Activated CD4-positive, alpha-beta T cell treated with anti-CD3 and anti-CD28 coated beads, Interleukin-2, amount 50 U/mL, for 1 hour (primary cell): ENCODE measurements at places on chromosomes 1 and 21.

GRCh38 chr1:8516793-8517556 is 199.1 kb downstream of the SLC45A1 start:
- no peak for DNase-seq

DNA sequence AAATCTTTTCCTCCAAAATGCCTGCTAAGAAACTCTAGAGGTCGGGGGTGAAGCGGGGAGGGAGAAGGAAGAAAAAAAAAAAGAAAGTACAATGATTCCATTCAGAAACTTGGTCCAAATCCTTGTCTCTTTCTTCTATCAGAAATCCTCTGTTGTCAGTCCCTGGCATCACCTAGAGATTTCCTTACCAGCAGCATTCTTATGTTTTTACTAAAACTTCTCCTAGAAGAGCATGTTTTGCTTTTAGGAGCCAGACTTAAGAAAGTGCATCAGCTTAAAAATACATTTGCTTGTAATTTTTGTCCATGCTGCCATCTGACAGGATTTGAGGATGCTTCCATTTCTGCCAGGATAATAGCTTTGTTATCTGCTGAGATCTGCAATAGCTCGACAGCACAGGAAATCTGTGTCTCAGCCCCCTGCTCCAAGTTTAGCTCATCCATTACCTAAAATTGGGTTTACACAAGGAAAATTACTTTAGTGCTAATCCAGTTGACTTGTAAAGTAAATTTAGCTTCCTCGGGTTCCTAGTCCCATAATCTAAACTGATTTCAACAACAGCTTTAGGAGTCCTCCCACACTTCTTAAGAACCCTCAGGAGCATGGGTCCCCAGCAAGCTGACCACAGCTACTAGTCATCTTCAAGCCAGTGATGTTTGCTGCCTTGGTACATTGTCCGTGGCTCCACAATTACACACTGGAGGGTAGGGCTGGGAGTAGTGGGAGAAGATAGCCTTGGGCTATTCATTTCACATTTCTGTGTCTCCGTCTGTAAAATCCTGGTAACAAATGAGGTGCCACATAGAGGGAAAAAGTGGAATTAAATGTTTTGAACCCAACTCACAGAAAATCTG is 92.3 kb upstream of the UBE2U start:
- DNase-seq, result no peak

DNA sequence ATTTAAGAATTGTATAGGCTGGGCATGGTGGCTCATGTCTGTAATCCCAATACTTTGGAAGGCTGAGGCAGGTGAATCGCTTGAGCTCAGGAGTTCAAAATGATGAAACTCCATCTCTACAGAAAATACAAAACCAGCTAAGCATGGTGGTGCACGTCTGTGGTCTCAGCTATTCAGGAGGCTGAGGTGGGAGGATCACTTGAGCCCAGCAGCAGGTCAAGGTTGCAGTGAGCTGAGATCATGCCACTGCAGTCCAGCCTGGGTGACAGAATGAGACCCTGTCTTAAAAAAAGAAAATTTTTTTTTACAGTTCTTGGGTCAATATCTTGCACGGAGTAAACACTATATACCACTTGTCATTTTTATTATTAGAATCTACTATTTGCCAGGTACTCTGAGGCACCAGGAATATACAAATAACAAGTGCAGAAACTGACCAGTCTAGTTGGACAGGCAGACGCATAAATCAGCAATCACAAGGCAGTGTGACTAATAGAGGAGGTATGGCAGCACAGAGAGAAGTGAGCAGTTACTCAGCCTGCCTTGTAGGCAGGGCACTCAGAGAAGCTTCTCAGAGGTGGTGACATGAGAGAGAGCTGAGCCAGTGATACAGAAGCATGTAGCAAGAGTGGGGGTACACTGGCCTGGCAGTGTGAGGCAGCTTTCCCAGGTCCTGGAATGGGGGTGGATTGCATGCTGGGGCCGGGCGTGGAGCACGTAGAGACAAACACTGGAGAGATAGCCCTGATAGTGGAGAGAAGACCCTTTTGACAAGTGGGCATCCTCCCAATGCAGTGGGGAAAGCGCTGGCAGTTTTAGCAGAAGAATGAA is 8.0 kb downstream of the PHLDA3 start:
- no peak for DNase-seq

- DNase-seq, result no peak
Measured at GRCh38 chr1:155012026-155012546, 9.5 kb downstream of the ZBTB7B start.

DNA sequence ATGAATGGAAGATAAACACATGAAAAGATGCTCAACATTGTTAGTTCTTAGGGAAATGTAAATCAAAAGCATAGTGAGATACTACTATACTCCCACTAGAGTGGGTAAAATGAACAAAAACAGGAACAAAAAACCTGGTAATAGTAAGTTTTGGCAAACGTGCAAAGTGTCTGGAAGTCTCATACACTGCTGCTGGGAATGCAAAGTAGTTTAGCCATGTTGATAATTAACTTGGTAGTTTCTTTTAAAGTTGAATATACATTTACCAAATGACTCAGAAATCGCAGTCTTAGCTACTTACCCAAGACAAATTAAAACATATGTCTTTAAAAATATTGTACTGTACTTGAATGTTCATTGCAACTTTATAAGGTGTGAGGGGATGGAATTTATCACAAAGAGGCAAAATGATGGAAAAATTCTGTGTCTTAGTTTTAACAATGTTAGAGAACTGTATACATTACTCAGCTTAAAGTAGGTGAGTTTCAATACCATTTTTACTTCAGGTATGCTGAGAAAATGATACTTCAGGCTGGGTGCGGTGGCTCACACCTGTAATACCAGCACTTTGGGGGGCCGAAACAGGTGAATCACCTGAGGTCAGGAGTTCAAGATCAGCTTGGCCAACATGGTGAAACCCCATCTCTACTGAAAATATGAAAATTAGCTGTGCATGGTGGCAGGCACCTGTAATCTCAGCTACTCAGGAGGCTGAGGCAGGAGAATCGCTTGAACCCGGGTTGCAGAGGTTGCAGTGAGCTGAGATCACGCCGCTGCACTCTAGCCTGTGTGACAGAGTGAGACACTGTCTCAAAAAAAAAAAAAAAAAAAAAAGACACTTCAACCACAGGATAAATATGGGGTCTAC is 102.3 kb downstream of the PDE4B start:
- no peak for DNase-seq

- no peak for DNase-seq
Measured at GRCh38 chr1:222042120-222042519, 300.2 kb upstream of the DUSP10 start.

- no peak for DNase-seq
Measured at GRCh38 chr21:45258466-45258865, 29.2 kb downstream of the POFUT2 start.

- DNase-seq, result no peak
Measured at GRCh38 chr1:206706806-206707366, 22.2 kb downstream of the MAPKAPK2 start.
